Suprapubic skin (tissue), 4 donors: ENCODE measurements at places on chromosomes 7 and 10. TPM values are rescaled to one million over a fixed set of nuclear protein-coding genes. Genes with fewer than 3 reads are reported as not detected.

Gene C10orf105
- not detected for total RNA-seq

GRCh38 chr7:81719865-81720264 is 50.0 kb downstream of the HGF start:
- no peaks in the 10 kb centered on the region for H3K27me3 ChIP-seq
- H3K4me1 ChIP-seq = no peaks in the 10 kb centered on the region
- H3K36me3 ChIP-seq = no peaks in the 10 kb centered on the region
- no peak for DNase-seq

Gene CTAGE4
- 28.6 TPM for total RNA-seq

Gene VWC2
- total RNA-seq = 0.18 TPM

Gene HOXA13
- total RNA-seq = not detected

DNA sequence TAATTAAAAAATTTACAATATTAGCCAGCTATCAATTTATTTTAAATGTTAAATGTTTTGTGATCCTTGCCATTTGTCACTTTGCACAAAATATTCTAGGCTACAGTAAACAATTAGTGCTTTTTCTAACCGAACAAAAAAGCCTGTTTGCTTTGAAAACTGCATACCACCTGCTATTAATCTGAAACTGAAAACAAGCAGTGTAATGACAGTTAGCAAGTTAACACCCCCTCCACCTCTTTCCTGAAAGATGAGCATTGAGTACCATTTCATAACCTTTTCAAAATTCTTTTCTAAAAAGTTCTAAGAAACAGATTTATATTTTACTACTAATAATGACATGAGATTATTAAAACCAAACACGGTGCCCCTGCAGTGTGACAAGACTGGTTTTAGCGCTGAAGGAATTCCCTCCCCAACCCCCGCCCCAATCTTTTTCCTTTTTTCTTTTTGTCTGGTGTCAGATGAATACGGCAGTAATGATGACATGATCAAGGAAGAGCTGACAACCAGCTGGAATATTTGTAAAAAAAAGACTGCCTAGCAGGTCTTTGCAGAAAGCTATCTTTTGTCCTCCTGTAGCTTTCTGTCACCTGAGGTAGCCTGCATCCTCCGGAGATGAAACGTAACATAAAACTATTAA is 175.6 kb downstream of the CHCHD3 start:
- no peak overlapping the region for H3K27ac ChIP-seq
- no peak for DNase-seq
- no peaks in the 10 kb centered on the region for H3K27me3 ChIP-seq
- H3K4me3 ChIP-seq = no peak overlapping the region
- no peaks in the 10 kb centered on the region for H3K4me1 ChIP-seq

Gene TMEM213
- total RNA-seq = 20.8 TPM

DNA sequence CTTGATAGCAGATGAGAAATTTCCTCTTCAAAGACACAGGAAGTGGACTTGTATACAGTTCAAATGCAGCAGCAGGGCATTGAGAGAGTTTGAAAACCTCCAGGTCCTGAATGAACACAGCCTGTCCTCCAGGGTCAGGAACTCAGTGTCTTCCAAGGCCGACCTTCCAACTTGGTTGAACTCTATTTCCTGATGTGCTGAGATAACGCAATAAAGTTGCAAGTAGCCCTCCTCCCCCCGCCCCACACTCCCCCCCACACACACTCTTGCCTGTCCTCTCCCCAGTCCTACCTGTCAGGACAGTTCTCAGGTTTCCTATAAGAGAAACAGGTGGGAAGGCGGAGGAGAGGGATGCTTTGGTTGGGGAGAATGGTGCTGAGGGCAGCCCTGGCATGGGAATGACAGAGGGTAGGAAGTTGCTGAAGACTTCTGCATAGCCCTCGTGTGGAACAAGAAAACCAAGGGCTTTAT is 90.0 kb downstream of the CCDC71L start:
- no peaks in the 10 kb centered on the region for H3K36me3 ChIP-seq
- H3K27me3 ChIP-seq = no peaks in the 10 kb centered on the region
- H3K4me1 ChIP-seq = peaks cover 12% of the 10 kb centered on the region
- H3K27ac ChIP-seq = no peak overlapping the region
- no peak overlapping the region for H3K4me3 ChIP-seq

Gene TEX36
- total RNA-seq = not detected

DNA sequence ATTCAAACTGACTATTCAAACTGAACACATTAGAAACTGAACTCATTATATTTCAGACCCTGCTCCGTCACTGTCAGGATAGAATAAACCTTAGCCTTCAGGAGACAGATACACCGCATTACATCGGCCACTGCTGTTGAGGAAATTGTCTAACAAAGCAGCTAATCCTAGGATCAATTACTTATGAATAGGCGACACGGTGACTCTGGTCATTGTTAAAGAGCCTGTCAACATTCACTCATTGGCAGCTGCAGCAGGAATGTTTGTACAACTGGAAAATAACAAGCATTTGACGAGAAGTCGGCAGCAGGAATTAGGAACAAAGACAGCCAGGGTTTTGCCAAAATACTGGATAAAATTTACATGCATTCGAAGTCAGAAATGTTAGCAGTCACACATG is 112.0 kb upstream of the MKX start:
- no peak for DNase-seq
- no peaks in the 10 kb centered on the region for H3K36me3 ChIP-seq
- no peaks in the 10 kb centered on the region for H3K27me3 ChIP-seq
- no peak overlapping the region for H3K27ac ChIP-seq

- peaks cover 3% of the 10 kb centered on the region for H3K4me1 ChIP-seq
- no peak overlapping the region for H3K27ac ChIP-seq
- H3K27me3 ChIP-seq = no peaks in the 10 kb centered on the region
- H3K4me3 ChIP-seq = no peak overlapping the region
- no peak for DNase-seq
- H3K36me3 ChIP-seq = no peaks in the 10 kb centered on the region
Observed at GRCh38 chr10:88120599-88121333, 257.3 kb downstream of the PTEN start.

Gene MSRB2
- total RNA-seq = 7.2 TPM

DNA sequence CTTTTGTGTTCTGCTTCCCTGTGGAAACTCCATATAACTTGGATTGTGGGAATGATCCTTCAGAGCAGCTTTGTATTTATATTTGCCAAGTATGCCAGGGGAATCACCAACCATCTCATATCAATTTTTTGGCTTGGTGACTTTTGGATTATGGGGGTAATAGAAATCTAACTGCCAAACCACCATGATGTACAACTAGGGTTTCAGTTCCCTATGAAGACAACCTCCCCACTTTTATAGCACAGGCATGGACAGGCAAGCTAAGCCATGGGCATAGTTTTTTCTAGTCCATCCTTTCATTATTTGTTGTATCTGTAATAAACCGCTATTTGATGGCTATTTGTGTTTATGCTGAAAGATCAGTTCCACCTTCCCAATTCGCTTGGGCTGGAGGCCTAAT is 17.7 kb downstream of the NPY start:
- no peak overlapping the region for H3K27ac ChIP-seq
- no peak for DNase-seq
- no peaks in the 10 kb centered on the region for H3K4me1 ChIP-seq
- H3K4me3 ChIP-seq = no peak overlapping the region
- H3K36me3 ChIP-seq = no peaks in the 10 kb centered on the region
- H3K27me3 ChIP-seq = no peaks in the 10 kb centered on the region

Gene MBLAC1
- 3.1 TPM for total RNA-seq

- H3K36me3 ChIP-seq = no peaks in the 10 kb centered on the region
Observed at GRCh38 chr10:46524472-46525176, 31.8 kb downstream of the GPRIN2 start.

GRCh38 chr7:100602889-100603725 is 944 bp downstream of the PCOLCE start:
- no peaks in the 10 kb centered on the region for H3K36me3 ChIP-seq
- H3K27ac ChIP-seq = peak overlapping the region; percentile 81
- DNase-seq = peak; percentile 89
- H3K4me3 ChIP-seq = peak overlapping the region; percentile 78
- H3K27me3 ChIP-seq = no peaks in the 10 kb centered on the region

Gene ADAM22
- total RNA-seq = 2.7 TPM

DNA sequence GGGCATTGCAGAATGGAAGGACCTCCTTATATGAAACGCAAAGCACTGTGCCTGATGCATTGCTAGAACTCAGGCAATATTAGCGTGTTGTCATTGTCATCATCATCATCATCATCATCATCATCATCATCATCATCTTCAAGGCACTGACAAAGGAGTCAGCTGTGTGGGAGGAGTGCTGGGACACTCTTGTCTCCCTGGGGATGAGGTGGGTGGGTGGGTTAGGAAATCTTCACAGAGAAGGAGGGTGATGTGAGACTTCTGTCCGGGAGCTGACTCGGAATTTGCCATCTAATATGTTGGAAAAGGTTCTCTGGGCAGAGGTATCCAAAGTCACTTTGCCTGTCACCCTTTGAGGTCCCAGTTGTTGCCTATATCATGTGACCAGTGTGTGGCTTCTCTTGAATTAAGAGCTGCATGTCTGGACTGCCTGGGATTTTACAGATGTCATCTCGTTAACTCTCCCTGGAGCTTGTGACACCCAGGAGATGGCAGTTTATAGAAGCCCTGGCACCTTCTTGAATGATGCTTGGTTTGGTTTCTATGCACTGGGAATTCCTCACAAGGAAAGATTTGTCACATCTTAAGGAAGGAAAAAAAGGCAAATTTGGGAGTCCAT is 7.1 kb downstream of the HTRA1 start:
- H3K4me1 ChIP-seq = peaks cover 35% of the 10 kb centered on the region
- no peaks in the 10 kb centered on the region for H3K36me3 ChIP-seq
- DNase-seq = no peak
- H3K27ac ChIP-seq = peak overlapping the region; percentile 79

Gene NEURL1
- not detected for total RNA-seq

Gene PRF1
- total RNA-seq = 0.70 TPM

DNA sequence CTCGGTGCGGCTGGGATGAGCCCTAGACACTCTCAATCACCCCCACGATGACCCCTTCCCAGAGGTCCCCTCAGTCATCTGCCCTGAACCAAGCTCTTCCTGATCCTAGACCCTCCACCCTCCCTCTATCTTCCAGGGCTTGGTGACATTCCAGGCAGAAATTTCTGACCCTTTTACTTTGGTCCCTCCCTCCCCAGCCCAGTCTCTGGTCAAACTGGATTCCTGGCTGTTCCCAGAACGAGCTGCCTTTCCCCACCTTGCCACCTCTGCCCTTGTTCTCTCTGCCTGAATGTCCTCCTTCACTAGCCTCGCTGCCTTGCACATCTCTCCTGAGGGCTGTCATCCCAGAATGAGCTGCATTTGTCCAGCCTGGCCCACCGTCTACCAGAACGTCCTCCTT is 1.3 kb upstream of the CLDN4 start:
- no peak for DNase-seq
- H3K36me3 ChIP-seq = no peaks in the 10 kb centered on the region
- H3K27me3 ChIP-seq = no peaks in the 10 kb centered on the region
- no peak overlapping the region for H3K4me3 ChIP-seq
- peaks cover 59% of the 10 kb centered on the region for H3K4me1 ChIP-seq

DNA sequence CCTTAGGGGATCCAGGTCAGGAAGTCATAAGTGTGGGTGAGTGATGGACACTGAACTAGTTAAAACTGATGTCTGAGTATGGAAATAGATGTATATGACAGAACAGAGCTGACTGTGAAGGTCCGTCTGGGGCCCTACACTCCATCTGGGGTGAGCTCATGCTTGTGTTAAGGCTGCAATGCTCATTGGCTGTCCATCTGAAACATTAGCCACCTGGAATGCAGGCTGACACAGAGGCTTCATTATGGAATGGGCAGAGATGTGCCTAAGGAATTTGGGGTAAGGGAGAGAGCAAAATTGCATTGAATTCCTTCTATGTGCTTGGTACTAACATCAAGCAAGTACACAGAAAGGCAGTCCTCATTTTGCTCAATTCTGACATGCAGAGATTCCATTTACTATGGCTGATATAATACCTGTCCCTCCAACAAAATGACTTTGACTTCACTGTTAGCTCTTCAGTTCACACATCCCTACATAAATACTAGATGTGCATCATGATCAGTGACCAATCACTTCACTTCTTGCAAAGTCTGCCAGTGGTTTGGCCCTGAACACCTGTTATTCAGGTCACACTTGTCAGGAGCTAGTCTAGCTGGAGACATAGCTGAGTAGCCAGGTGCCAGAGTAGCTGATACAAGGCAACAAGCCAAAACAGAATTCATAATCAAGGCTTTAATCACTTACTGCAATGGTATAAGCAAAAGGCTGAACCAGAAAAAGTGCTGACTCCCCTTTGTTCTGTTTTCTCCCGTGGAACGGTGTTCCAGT is 128.9 kb upstream of the VWC2 start:
- DNase-seq = no peak
- H3K27me3 ChIP-seq = no peaks in the 10 kb centered on the region
- H3K36me3 ChIP-seq = no peaks in the 10 kb centered on the region
- no peaks in the 10 kb centered on the region for H3K4me1 ChIP-seq

Gene DNA2
- 4.2 TPM for total RNA-seq

- H3K4me1 ChIP-seq = peaks cover 7% of the 10 kb centered on the region
- H3K4me3 ChIP-seq = no peak overlapping the region
- H3K27ac ChIP-seq = no peak overlapping the region
- no peaks in the 10 kb centered on the region for H3K36me3 ChIP-seq
Observed at GRCh38 chr10:70280099-70280498, 3.7 kb downstream of the NPFFR1 start.

GRCh38 chr7:154096-154799 is 38.1 kb upstream of the FAM20C start:
- peaks cover 10% of the 10 kb centered on the region for H3K4me1 ChIP-seq
- H3K36me3 ChIP-seq = no peaks in the 10 kb centered on the region

Gene CAPZA2
- total RNA-seq = 64.9 TPM

Gene TAS2R5
- 1.1 TPM for total RNA-seq

Gene OR9A2
- total RNA-seq = not detected

GRCh38 chr7:3067193-3067592 is 23.5 kb upstream of the CARD11 start:
- H3K4me1 ChIP-seq = no peaks in the 10 kb centered on the region
- H3K27ac ChIP-seq = no peak overlapping the region
- H3K4me3 ChIP-seq = no peak overlapping the region
- no peaks in the 10 kb centered on the region for H3K36me3 ChIP-seq
- peaks cover 22% of the 10 kb centered on the region for H3K27me3 ChIP-seq
- no peak for DNase-seq

DNA sequence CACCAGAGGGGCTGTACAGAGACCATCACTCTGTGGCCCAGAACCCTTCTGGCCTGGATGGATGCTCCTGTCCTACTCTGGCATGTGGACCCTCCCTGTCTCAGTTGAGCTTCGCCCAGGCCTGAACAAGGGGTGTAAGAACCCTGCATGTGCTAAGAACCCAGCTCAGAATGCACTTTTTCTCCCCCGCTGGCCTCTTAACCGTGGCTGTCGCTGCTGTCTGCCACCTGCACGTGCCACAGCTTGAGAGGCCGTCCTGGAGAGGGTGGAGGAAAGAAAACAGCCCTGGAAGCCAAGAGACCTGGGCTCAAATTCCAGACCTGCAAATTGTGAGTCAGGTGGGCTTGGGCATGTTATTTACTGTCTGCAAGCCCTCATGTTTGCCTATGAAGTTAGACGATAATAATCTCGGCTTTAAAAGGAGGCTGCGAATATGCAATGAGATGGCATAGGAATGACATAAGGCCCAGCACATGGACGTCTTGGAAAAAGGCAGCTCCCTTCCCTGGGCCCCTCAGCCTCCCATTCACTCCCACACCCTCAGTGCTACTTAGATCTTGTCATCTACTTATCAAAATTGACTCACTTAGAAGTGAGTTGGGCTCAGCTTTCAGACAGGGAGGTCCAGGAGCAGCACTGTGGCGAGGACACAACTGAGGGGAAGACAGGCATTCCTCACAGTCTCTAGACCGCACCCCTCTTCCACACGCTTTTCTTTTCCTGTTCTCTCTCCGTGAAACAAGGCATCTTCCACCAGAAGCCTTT is 31.4 kb downstream of the FIGNL1 start:
- H3K27me3 ChIP-seq = no peaks in the 10 kb centered on the region
- no peak overlapping the region for H3K4me3 ChIP-seq
- H3K36me3 ChIP-seq = no peaks in the 10 kb centered on the region
- no peak overlapping the region for H3K27ac ChIP-seq
- peaks cover 6% of the 10 kb centered on the region for H3K4me1 ChIP-seq

GRCh38 chr10:130140425-130140824 is 4.2 kb downstream of the GLRX3 start:
- H3K27me3 ChIP-seq = no peaks in the 10 kb centered on the region
- H3K36me3 ChIP-seq = peaks cover 17% of the 10 kb centered on the region
- no peak overlapping the region for H3K27ac ChIP-seq
- H3K4me1 ChIP-seq = peaks cover 51% of the 10 kb centered on the region
